ENCODE measurements at places on chromosomes 1 and 21.

GRCh38 chr21:34536820-34537219 lies 24.8 kb upstream of the KCNE1 start:
- DNase-seq: no peak

DNA sequence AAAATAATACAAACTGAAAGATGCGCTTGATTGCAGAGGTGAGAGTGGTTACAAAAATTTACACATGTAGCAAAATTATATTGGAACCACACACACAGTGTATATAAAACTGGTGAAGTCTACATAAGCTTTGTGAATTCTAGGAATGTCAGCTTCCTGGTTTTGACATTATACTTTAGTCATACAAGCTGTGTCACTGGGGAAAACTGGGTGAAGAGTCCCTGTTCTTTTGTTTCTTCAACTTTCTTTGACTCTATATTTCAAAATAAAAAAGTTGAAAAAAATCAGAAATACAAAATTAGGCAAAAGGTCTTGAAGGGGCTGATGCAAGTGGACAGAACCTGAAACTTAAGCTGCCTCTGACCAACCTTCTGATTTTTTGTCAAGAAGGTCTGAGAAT lies 3.0 kb downstream of the C1QC start:
- no peak for DNase-seq

GRCh38 chr1:187504779-187505178 lies 676.0 kb downstream of the PLA2G4A start:
- DNase-seq: no peak

DNA sequence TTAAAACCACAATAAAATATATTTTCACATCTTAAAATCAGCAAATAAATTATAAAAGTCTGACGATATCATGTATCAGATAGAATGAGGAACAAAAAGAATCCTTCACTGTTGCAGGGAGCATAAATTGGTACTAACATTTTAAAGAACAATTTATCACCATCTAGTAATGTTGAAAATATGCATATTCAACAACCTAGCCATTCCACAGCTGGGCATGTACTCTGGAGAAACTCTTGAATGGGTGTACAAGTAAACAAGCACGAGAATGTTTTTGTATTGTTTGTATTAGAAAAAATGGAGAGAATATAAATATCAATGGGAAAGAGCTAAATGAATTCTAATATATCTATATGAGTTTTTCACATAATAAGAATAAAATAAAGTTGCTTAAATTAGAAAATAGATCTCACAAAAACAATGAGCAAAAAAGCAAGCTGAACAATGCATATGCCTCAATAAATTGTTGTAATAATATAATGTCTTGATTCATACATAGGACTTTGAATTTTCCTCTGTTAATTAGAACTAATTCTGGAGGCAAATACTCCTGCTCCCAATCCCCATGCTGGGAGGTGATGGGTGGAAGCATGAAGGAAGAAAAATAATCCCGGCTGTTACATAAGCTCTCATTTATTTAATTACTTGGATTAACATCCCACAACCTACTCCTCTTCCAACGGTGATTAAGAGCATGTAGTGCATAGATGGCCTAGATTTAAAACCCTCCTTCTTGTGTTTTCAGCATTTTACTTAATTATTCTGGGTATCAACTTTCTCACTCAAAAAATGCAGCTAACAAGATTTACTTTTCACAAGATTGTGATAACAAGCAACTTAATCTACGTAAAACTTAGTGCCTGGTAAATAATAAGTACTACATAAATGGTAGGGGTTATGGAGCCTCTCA lies 5.5 kb upstream of the FMO2 start:
- DNase-seq: peak; percentile 5

- no peak for DNase-seq
Measured at GRCh38 chr1:55185832-55186231, 29.3 kb downstream of the USP24 start.

GRCh38 chr1:3001471-3002348 lies 19.6 kb upstream of the ACTRT2 start:
- DNase-seq: no peak

- DNase-seq: peak; percentile 20
Measured at GRCh38 chr1:224080115-224080774, 33.7 kb upstream of the FBXO28 start.

DNA sequence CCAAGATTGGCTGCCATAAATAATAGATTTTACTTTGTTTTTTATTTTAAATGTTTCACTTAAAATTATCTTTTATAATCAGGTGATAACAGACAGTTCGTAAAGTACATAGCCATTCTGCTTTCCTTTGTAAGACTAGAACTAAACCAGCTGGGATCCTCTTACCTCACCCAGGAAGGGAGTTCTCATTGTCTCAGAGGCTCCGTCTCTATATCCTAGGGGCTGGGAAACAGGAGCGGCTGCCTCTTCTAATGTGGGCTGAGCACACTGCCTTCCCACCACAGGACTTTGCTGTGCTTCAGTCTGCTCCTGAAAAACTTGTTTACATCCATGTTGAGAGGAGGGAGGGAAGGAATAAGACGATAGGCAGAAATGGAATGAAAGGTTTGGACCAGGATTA lies 45.6 kb upstream of the PGD start:
- DNase-seq: no peak

- no peak for DNase-seq
Measured at GRCh38 chr1:94925004-94925403, 1.9 kb downstream of the CNN3 start.

DNA sequence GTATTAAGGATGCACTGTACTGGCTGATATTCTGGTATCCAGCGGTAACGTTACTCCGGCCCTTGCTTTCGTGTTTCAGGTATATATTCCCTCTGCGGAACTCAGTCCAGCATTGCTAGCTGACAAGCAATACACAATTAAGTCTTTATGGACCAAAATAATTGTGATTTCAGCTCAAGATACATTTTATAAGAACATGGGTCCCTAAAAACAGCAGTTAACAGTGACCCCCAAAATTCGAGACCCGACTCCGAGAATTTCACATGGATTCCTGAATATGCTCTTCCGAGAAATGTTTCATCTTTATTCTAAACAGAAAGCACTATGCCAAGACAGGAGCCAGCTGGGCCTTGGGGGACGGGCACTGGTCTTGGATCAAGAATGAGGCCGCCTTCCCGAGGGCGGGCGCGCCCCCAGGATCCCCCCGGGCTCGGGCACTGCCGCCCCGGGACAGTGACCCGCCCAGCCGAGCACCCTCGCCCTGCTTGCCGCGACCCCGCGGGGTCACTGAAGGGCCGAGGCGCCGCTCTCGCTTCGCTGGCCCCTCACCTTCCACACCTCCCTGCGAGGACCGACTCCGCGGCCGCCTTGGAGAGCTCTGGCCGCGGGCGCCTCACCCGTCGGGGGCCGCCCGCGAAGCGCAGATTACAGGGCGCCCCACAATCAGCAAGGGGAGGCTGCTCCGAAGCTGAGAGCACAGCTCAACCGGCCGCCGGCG lies 610 bp downstream of the SCYL3 start:
- peak; percentile 66 for DNase-seq

- DNase-seq: no peak
Measured at GRCh38 chr21:45893740-45894449, 87.7 kb upstream of the COL6A1 start.

DNA sequence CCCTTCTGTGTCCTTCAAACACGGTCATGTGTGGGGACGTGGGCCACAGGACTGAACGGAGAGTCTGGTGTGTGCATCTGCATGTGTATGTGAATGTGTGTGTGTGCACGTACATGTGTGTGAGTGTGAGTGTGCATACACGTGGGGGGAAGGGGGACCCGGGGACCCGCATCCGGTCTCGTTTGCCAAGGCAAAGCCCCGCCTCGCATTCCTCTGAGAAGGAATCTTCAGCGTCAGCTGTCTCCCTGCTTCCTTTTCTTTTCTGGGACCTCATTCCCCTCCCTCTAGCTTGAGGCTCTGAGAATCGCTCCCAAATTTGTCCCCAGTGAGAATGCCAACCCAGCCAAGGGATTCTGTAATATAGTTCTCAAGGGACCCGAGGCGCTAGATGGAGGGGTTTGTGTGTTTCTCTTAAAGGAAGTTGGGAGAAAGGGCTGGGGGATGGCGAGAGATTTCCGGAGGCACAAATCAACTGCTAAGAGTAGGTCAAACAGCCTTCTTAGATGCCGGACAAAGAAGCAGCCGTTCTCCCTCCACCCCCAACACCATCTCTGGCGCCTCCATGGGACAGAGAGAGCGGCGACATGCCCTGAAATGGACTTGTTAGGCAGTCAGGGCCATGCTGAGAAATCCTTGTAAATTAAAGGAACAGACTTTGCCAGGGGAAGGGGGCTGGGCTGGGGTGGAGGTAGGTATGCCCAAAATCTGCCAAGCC lies 6.6 kb downstream of the IFFO2 start:
- DNase-seq: peak; percentile 78

DNA sequence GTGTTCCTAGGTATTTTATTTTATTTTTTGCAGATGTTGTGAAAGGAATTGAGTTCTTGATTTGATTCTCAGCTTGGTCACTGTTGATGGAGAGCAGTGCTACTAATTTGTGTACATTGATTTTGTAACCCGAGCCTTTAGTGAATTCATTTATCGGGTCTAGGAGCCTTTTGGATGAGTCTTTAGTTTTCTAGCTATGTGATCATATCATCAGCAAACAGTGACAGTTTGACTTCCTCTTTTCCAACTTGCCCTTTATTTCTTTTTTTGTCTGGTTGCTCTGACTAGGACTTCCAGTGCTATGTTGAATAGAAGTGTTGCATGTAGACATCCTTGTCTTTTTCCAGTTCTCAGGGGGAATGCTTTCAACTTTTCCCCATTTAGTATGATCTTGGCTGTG lies 138.9 kb downstream of the LHX8 start:
- no peak for DNase-seq

GRCh38 chr1:108817016-108817415 lies 39.9 kb downstream of the AKNAD1 start:
- peak; percentile 74 for DNase-seq

DNA sequence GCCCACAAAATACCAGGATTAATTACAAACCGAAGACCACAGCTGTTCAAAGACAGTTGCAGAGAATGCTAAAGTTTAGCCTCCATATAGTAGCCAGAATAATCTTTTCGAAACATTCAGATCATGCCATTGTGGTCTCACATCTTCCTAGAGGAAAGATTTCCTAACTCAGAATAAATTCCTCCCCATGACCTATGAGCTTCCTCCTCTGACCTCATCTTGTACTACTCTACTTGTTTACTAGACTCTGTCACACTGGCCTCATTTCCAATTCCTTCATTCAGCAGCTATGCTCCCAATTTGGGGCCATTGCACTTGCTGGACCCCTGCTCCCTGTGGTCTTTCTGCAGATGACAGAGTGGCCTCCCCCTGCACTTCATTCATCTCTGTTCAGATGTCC lies 71.8 kb upstream of the LRRC53 start:
- DNase-seq: peak; percentile 20

DNA sequence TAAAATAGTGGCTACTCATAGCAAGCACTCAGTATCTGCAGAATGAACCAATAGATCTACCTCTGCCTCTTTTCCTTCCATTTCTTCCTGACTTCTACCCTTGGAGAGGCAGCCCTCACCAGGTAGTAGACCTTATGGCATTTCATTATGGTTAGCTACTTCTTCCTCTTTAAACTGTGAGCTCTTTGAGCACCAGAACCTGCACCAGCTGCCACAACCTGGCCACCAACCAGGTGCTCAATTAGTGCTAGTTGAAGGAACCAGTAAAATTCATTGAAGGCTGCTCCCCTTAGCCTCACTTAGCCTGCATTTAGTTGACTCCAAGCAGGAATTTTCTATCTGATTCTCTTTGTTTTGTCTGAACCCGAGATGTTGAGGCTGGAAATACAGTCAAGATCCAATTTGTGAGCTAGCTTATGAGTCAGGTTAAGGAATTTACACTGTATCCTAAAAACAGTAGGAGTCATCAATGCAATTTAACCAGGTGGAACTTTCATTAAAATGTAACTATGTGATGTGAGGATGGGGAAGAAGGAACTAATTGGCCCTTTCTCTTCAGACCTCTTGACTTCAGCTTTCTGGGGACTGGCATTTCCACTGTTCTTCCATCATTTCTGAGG lies 81.5 kb upstream of the UBE2U start:
- peak; percentile 27 for DNase-seq

DNA sequence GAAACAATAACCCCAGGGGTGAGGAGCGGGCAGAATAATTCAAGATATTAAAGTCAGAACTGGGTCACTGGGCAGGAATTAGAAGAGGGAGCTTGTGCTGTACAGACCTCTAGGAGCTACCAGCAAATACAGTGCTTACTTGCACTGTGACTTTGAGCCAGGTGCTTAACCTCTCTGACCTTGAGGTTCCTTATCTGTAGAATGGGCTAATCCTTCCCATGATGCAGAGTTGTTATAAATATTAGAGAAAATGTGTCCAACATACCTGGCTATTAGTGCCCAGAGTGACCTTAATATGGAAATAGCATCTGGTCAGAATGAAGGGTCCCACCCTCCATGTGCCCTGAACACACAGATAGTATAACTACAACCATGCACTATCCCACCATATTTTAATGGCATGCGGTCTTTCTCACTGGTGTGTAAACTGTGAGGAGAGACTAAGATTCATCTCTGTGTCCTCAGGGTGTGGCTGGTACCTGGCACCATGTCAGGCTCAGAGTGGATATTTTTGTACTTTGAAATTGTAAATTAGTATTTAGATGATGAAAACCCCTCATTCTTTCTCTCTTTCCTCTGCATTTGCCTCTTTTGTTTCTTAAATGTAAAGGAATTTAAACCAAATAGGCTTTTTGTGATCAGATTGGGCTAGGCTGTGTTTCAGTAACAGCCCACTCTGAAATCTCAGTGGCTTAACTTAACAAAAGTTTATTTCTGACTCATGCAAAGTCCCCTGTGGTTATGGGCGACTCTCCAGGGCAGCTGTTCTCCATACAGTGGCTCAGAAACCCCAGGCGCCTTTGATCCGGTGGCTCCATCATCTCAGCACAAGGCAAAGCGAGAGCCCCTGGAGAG lies 60.0 kb upstream of the ROR1 start:
- peak; percentile 83 for DNase-seq

- DNase-seq: peak; percentile 60
Measured at GRCh38 chr1:43541721-43542401, 11.2 kb downstream of the PTPRF start.

DNA sequence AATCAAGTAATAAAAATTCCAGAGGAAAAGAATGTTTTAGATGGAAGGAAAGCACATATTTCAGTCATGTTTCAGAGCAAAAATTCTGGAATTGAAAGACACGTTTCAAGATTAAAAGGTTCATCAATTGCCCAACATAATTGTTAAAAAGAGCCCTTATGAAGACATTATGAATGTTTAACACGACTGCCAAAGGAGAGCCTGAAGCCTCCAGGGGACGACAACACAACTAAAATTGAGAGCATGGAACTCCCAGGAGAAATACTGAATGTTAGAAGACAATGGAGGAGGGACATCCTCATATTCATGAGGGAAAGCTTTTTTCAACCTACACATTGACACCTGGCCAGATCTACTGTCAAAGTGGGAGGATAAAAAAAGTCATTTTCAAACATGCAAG lies 16.0 kb downstream of the OR2T11 start:
- DNase-seq: peak; percentile 70

- no peak for DNase-seq
Measured at GRCh38 chr21:37908691-37909090, 7.6 kb downstream of the KCNJ6 start.
